ENCODE measurements at places on chromosomes 11 and 22.
A peak's percentile ranks its signal among the peaks of the same experiment; 100 is the strongest.

- DNase-seq = peak; percentile 31
Observed at GRCh38 chr11:13776134-13776815, 107.8 kb downstream of the FAR1 start.

DNA sequence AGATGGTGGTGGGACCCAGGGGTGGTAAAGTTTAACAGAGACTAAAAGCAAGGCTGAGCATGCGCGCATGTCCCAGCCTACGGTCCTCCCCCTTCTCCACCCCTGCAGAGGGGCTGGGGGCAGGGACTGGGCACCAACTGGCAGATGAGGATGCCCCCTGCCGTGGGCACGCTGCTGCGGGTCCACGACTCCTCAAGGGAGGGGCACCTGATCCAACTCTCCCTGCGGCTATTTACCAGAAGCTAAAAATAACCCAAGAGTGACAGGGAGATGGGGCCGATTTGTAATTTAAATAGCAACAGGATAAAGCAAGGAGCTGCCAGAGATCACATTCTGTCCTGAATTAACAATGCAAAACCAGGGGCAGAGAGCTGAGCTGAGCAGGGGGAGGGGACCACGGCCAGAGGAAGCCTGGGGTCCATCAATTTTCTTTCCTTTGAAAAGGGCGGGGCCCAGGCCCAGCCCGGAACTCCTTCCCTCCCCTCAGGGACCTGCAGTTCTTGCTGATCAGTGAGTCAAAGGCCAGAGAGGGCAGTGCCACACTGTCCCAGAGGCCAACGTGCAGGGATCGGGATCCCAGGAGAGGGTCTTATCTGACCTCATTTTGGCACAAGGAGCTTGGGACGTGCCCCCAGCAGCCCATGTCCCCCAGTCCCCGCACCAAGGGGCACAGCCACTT is 8.1 kb upstream of the DGKZ start:
- no peak for DNase-seq

DNA sequence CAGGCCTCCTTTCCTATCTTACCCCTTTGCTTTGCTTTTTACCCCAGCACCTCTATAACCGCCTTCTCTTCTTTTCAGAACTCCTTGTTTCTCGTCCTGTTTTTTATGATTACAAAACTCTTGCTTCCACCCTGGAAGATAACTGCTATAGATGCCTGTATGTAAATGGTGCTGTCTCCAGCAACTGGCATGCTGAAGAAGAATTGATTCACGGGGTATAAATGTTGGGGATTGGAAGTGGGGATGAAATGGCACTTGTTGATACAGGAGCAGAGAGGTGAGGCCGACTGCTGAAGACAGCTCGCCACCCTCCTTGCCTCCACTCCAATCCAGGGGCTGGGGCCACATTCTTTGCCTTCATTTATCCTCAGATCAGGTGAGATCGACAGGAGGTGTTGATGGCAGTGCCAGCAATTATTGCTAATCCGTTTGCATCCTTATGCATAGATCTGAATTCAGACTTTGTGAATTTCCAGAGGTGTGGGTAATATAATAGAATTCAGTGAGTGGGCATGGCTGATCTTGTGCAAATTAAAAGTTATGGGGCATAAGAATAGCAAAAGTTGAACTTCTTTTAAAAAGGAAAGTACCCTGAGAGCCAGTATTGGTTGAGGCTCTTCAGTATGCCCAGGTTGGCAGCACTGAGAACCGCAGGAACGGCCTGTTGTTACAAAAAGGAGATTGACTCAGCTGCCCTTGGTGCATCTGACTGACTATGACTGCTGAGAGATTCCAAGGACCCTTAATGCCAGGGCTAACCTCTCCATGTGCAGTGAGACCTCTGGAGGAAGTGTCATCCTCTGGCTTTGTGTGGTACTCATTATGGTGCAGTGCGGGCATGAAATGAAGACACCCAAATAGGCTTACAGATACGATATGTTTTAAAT is 5.3 kb downstream of the NEAT1 start:
- DNase-seq = no peak

- no peak for DNase-seq
Observed at GRCh38 chr11:69022260-69022659, 9.2 kb upstream of the MRGPRF start.

- DNase-seq = peak; percentile 19
Observed at GRCh38 chr22:36775586-36775963, 344 bp downstream of the IFT27 start.

DNA sequence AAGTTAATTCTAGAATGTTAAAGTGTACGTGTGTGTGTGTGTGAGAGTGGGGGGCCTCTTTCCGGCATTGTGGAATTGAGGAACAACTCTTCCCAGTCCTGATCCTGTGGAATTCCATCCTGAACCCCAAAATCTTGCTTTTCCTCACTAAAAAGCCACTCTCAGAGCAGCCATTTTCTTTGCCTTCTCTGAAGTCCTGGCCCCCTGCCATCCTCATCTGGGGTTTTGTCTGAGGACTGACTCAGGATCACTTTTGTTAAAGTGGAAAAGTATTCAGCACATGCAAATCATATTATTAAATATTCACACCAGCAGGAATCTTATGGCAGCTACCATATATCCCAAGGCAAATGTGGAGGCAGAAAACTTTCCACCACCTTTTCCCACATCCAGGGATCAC is 3.8 kb downstream of the SCN4B start:
- DNase-seq = no peak

- no peak for DNase-seq
Observed at GRCh38 chr11:107741044-107741823, 29.4 kb upstream of the SLN start.

DNA sequence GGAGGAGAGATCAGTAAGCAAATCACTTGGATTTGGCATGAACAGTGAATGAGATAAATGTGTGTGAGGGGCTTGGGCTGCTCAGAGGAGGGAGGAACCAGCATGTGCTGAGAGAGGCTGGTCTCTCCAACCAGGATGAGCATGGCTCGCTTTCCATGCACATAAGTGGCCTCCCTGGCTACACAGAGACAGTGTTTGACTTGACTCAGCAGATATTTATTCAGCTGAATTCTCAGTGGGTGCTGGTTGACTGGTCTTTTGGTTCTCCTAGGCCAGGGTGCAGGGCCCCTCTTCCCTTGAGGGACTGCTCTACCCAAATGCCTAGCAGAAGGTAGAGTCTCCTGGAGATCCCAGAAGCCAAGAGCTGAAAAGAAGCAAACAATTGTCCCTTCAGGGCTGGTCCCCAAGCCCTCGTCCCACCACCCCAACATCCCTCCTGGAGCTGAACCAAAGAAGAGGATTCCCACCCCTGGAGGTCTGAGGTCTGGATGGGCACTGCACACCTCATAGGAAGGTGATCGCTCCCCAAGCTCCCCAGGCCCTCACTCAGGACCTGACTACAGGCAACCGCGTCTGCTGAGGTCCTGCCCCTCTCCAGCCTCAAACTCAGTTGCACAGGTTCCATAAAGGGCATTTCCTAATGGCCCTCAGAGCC is 3.3 kb upstream of the TRIM29 start:
- no peak for DNase-seq

- DNase-seq = no peak
Observed at GRCh38 chr11:95291946-95292345, 60.9 kb upstream of the SESN3 start.

GRCh38 chr11:74179234-74180052 is 8.4 kb downstream of the PPME1 start:
- no peak for DNase-seq

DNA sequence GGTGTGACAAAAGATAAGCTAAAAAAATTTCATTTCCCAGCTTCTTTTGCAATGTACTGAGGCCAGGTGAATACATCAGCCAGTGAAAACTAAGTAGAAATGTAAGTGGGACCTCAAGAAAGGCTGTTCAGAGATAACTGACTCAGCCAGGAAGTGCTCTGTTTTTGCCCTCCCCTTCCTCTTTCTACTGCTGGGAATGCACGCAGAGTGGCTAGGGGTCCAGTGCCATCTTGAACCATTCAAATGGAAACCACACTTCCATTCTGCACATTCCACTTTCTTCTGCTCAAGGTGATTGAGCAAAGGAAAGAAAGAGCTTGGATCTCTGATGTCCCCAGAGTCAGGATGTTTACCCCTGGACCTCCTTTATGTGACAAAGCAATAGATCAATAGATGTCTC is 27.8 kb upstream of the LMO2 start:
- no peak for DNase-seq

GRCh38 chr22:25404556-25404927 is 159.9 kb upstream of the GRK3 start:
- DNase-seq = no peak

- DNase-seq = no peak
Observed at GRCh38 chr11:116172156-116172555, 600.6 kb downstream of the BUD13 start.

DNA sequence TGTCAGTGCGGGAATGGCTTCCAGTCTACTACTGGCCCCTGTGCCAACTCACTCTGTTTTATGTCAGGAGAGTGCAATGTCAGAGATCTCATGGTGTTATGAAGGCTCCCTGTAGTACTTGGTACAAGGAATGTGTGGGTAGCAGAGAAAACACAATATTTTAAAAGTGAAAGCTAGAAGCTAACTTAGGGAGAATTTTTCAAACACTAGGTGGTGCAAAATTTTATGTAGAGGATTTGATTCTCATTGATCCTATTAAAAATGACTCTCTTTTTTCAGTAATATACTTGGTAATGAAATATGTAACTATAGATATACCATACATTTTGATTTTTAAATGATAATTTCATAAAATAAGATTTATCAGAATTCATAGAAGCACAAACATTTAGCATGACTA is 134.7 kb downstream of the JRKL start:
- no peak for DNase-seq

DNA sequence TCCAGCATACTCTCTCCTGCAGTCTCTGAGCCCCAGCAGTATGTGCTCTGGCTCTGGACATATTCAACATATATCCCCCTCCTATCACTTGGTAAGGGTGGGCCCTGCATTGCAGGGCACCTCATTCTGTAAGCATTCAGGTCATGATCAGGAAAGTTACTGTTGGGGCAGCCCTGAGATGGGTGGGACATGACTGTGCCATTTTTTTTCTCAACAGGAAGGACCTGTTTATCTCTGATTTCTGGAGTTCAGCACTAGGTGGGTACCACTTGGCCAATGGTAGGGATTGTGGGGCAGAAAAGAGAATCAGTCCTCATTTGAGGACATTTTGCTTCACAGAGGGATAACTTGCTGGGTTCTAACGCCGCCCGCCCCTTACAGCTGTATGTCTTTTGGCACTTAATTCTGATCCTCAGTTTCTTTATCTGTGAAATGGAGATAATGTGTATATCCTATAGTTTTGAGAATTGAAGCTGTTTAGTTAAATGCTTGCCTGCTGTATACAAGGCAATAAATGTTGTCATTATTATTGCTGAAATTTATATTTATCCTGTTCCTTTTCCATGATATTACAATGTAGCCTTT is 2.2 kb downstream of the SRRD start:
- no peak for DNase-seq

DNA sequence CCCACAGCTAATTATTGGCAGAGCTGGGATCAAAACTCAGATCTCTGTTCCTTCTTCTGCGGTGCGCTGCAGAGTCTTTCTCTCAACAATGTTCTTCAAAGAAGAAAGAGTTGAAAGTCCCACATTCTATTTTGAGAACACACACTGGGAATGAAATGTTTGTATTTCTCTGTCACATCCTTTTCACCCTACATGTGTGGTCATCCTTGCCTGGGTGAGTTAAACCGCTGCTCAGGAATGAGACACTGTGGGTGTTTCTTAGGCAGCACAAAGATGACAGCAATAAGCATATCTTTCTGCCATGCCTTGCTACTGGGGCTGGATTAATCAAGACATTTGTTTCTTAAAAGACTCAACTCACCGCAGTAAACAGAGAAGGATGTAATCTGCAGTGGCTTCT is 222.6 kb downstream of the LARGE1 start:
- no peak for DNase-seq

DNA sequence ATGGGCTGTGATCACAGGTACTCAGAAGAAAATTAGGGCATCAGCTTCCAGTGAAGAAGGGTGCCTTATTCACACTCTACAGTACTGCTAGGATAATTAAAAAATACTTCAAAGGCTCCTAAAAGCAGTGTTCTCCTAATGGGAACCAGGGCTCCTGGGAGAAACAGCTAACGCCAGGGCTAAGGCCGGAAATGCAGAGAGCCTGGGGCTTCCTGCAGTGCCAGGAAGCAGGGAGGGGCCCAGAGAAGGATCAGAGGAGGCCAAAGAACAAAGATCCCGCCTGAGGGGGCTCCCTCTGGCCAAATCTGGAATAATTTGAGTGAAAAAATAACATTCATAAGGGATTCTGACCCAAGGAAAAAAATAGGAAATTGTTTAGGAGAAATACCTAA is 27.5 kb downstream of the TOLLIP start:
- DNase-seq = no peak

DNA sequence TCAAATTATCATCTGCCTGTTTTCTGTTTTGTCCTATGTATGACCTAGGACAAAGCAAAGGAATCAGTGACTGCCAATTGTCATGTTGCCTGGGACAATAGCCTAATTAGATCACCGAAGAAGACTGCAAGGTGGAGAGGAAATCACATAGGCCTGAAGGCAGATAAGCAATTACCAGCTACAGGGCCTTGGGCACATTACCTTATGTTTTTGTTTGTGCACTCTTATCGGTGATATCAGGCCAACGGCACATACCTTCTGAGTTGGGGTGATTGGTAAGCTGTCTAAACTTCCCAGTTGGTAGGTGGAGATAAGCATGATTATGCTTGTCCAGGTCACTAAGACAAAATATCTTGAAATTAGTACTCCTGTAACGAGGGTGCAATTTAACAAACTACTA is 58.1 kb upstream of the FAM181B start:
- DNase-seq = no peak

GRCh38 chr11:2193099-2193887 is 21.7 kb upstream of the TH start:
- DNase-seq = no peak

GRCh38 chr11:101397979-101398378 is 185.8 kb downstream of the TRPC6 start:
- DNase-seq = no peak

DNA sequence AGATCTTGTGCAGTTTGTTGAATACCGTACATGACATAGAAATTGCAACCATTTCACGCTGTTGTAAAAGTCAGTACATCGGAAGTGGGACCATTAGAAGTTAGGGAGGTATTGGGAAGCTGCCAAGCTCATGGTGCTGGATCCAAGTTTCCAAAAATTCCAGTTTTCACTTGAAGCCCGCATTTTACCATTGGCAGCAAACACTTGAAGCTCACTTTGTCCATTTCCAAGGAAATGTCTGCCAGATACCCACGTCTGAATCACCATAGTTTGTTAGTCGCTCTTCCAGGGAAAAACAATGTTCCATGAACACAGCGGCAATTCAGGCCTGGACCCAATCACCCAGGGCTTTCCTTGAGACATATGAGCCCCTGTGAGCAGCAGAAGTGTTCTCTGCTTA is 22.6 kb upstream of the PARVB start:
- no peak for DNase-seq

DNA sequence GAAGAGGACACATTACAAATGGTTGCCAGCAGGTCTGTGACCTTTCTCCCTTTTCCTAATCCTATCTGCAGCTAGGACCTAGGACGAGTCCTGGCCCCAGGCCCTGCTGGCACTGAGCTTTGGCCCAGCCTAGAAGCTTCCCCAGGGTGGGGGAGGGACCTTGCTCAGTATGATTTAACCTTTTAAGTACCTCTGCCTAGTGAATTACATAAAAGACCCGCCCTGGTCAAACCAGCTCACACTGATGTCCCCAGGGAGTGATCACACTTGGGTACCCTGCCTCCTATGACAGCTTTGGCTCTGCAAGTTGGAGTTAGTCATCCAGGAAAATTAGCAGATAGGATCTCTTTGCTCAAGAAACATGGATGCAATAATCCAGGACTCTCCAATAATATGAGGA is 21.9 kb downstream of the ASCC2 start:
- DNase-seq = no peak

- no peak for DNase-seq
Observed at GRCh38 chr11:43074810-43075209, 237.0 kb upstream of the API5 start.

- peak; percentile 25 for DNase-seq
Observed at GRCh38 chr22:40651563-40652501, 15.3 kb upstream of the MRTFA start.
